ENCODE measurements at places on chromosomes 12 and 14.

GRCh38 chr12:14723763-14724162 is 27.4 kb upstream of the GUCY2C start:
- DNase-seq, result no peak

- no peak for DNase-seq
Measured at GRCh38 chr14:91918186-91918883, 29.2 kb downstream of the FBLN5 start.

GRCh38 chr14:33452995-33453394 is 497.9 kb downstream of the EGLN3 start:
- DNase-seq, result no peak

DNA sequence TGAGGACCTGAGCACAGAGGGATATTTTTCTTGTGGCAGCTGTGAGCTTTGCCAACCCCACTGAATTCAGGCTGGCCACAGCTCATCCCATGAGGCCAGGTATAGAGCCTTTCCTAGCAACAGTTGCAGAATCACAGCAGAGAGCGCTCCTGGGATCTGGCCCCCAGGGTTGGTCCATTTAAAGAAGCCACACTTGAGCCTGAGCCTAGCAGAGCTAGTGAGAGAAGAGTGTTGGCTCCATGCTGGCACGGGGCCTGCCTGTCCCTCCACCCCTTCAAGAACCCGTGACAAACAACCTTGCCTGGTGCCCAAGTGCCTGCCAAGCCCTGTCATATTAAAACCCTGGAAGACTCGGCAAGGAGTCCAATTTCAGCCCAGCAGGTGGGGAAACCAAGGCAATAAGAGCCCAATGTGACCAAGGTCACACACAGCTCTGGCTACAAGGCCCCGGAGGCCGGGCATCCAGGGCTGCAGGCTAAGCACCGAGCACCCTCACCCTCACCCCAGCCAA is 91.6 kb downstream of the LRRC74A start:
- no peak for DNase-seq

- no peak for DNase-seq
Measured at GRCh38 chr12:47795814-47796411, 22.9 kb downstream of the SLC48A1 start.
